ENCODE measurements at places on chromosomes 3 and 15.

- H3K27ac ChIP-seq = no peak overlapping the region
- H3K27me3 ChIP-seq = no peaks in the 10 kb centered on the region
- no peak for DNase-seq
Observed at GRCh38 chr15:50819344-50819743, 53.8 kb upstream of the SPPL2A start.

DNA sequence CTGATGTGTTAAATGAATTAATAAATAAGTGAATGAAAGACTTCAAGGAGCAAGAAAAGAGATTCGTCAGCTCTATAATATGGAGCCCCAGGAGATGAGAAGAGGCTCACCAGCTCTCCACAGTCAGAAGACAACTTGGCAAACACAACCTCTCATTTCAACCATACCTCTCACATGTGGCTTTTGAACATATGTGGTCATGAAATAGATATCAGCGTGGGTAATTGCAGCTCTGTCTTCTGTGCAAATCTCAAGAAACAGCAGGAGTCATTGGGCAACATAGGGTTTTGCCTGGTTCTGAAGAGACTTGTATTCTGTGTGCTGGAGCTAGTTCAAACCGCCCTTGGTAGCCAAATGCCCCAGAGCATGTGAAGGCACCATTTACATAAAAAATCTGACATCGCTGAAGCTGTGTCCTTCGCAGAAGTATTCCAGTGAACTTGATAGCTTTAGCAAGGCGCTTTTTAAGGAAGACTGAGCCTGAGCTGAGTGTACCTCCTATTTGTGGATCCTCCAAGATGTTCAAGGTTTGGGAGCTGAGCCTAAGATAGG, 8.4 kb downstream of the CX3CR1 start:
- peaks cover 13% of the 10 kb centered on the region for H3K4me1 ChIP-seq
- H3K4me3 ChIP-seq = no peak overlapping the region
- no peaks in the 10 kb centered on the region for H3K36me3 ChIP-seq
- no peak overlapping the region for H3K27ac ChIP-seq
- H3K27me3 ChIP-seq = no peaks in the 10 kb centered on the region
- no peak for DNase-seq

DNA sequence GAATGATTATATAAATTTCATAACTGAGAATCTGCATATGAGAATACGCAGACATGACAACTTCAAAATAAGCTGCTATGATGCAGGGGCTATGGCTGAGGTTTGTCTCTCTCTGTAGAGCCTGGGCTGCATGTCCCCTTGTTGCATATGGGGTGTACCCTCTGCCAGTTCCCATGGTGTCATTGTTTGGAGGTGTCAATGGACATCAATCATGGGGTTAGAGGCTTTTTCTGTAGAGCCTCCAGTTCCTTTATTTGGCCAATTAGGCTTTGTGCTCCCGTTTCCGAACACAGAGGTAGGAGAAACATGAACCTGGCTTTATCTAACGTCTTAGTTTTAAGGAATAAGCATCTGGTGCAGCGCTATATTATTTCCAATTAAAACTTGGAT, 77.3 kb upstream of the RARB start:
- H3K27me3 ChIP-seq = no peaks in the 10 kb centered on the region
- no peaks in the 10 kb centered on the region for H3K36me3 ChIP-seq
- no peak for DNase-seq
- H3K27ac ChIP-seq = no peak overlapping the region
- no peaks in the 10 kb centered on the region for H3K4me1 ChIP-seq

DNA sequence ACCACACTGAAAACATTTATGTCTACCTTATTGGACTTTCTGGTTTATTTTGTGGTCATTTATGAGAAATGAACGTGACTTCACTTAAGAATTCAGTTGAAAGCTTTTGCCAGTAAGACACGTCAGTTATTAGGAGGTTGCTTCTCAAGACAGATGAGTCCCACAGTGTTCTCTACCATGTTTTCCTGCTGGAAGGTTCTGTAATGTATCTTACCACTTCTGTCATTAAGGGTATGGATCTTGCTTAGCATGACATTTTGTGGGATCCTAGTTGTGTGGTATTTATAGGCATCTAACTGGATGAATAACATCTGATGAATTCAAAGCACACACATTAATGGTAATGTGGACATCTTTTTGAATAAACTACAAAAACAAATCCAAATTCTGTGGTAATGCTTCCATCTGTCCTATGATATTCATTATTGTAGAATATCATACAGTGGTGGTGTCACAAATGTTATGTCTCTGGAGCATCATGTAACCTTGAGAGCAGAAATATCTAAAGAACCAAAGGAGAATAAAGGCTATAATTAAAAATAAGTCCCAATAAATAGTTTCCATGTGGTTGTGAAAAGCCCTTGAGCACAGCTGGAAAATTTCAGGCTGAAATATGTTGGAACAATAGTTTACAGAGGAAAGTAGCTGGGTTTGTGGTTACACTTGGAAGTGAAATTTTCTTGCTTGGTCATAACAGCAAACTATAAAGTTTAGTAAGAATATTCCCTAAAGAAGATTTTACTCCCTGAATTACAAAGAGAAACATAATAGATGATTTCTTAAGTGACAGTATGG, 61.5 kb downstream of the C3orf38 start:
- H3K4me1 ChIP-seq = no peaks in the 10 kb centered on the region
- H3K36me3 ChIP-seq = no peaks in the 10 kb centered on the region
- DNase-seq = no peak
- H3K4me3 ChIP-seq = no peak overlapping the region
- no peaks in the 10 kb centered on the region for H3K27me3 ChIP-seq
- no peak overlapping the region for H3K27ac ChIP-seq

- DNase-seq = no peak
- no peaks in the 10 kb centered on the region for H3K27me3 ChIP-seq
- H3K27ac ChIP-seq = peak overlapping the region; percentile 89
- H3K4me1 ChIP-seq = peaks cover 82% of the 10 kb centered on the region
Observed at GRCh38 chr15:60382773-60383674, 14.8 kb downstream of the ANXA2 start.

GRCh38 chr3:63508305-63508704, 144.2 kb upstream of the SNTN start:
- no peaks in the 10 kb centered on the region for H3K36me3 ChIP-seq
- no peak overlapping the region for H3K27ac ChIP-seq
- peak; percentile 35 for DNase-seq
- no peaks in the 10 kb centered on the region for H3K27me3 ChIP-seq

DNA sequence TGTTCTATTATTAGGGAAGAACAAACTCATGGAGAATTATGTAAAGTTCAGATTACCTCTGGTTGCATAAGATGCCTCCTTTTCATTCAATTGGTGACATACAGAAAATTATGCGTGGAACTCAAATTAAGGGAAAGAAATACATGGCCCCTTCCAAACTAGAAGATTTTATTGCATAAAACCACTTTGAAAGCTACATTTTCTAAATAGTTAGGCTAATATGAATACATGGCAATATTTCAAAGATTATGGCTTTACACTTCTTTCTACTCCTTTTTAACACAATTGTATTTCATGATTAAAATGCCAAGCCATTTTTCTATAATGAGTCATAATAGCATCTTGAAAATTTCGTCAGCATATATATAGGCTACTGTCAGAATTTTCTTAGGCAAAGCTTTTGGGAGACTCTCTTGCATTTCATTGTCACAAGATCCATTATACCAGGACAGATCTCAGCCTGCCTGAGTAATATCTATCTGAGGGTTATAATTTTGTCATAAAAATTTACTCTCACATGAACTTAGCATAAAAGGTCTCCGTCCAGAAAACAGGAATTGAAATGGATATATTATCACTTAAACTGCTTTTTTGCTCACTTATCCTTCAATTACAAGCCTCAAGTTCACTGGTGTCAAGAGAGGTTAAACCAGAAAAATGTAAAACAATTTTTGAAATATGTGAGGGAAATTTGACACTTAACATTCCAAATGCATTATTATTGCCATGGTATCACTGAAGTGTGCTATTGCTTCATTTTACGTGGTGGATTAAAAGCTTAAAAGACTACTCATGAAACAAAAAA, 37.1 kb downstream of the CPA3 start:
- no peak overlapping the region for H3K4me3 ChIP-seq
- no peak overlapping the region for H3K27ac ChIP-seq
- H3K27me3 ChIP-seq = no peaks in the 10 kb centered on the region
- no peaks in the 10 kb centered on the region for H3K36me3 ChIP-seq
- DNase-seq = no peak
- H3K4me1 ChIP-seq = no peaks in the 10 kb centered on the region

DNA sequence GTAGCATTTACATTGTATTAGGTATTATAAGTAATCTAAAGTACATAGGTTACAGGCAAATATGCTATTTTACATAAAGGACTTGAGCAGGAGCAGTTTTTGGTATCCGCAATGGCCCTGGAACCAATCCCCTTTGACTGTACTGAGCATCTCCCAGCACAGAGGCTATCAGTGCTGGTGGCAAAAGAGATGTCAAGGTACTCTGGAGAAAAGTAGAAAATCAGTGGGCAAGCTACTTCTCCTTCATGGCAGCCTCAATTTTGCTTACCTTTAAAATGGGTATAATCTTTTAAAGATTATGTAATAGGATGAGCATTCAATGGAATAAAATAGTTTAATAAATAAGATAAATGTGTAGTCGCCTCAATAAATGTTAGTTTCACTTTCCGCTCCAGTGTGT, 56.7 kb upstream of the LMCD1 start:
- no peaks in the 10 kb centered on the region for H3K36me3 ChIP-seq
- no peak overlapping the region for H3K27ac ChIP-seq
- no peak overlapping the region for H3K4me3 ChIP-seq
- H3K4me1 ChIP-seq = peaks cover 33% of the 10 kb centered on the region
- H3K27me3 ChIP-seq = no peaks in the 10 kb centered on the region
- DNase-seq = no peak

DNA sequence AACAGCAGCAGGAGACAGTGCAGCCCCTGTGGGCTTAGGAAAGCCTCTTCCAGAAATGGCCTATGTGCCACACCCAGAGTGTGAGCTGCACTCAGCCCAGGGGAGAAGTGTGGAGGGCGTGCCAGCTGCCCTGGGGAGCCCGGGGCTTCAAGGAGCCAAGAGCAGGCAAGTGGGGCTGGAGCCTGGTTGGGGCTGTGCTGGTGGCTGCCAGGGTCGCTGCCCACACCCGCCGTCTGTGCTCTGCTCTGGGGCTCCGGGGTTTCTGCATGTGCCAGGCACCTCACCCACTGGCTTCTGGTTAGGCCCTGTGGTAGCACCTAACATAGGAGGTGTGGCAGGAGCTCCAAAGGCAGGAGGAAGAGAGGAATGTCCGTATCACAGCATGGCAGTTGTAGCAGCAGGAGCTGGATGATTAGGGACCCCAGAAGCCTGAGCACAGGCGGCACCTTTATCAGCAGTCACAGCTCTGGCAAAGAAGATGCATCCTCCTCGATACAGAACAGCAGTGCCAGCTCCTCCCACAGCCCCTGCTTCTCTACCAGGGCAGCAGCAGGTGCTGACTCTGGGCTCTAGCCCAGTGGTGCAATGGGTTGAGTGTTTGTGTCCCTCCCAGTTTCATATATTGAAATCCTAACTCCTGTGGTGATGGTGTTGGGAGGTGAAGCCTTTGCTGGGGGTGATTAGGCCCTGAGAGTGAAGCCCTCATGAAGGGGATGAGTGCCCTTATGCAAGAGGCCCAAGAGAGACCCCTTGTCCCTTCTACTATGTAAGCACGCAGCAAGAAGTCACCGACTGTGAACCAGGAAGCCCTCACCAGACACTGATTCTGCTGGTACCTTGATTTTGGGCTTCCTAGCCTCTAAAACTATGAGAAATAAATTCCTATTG, 70.0 kb upstream of the KLF13 start:
- DNase-seq = no peak
- no peak overlapping the region for H3K4me3 ChIP-seq
- H3K27me3 ChIP-seq = no peaks in the 10 kb centered on the region
- H3K4me1 ChIP-seq = no peaks in the 10 kb centered on the region
- no peaks in the 10 kb centered on the region for H3K36me3 ChIP-seq
- no peak overlapping the region for H3K27ac ChIP-seq

DNA sequence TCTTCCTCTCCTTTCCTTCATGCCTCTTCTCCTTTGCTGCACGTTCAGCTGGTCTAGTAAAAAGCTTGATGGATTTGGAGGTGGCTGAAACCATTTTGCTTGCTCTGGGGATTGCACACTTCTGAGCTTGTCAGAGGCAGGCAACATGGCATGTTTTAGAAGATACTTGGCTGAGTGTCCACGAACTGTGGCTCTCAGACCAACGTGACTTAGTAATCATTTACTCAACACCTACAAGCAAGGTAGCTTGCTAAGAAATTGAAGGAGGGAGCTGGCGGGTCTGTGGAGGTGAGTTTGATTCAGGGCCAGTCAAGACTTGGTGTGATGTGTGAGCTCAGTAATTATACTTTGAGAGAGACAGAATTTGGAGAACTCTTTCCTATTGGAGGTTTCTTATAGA, 196.0 kb downstream of the LPP start:
- no peaks in the 10 kb centered on the region for H3K27me3 ChIP-seq
- H3K36me3 ChIP-seq = peaks cover 1% of the 10 kb centered on the region
- H3K4me1 ChIP-seq = peaks cover 38% of the 10 kb centered on the region

- H3K4me1 ChIP-seq = no peaks in the 10 kb centered on the region
- H3K27me3 ChIP-seq = no peaks in the 10 kb centered on the region
- no peak overlapping the region for H3K4me3 ChIP-seq
- no peak for DNase-seq
- peaks cover 8% of the 10 kb centered on the region for H3K36me3 ChIP-seq
- H3K27ac ChIP-seq = no peak overlapping the region
Observed at GRCh38 chr15:44570361-44570760, 33.4 kb downstream of the EIF3J start.

DNA sequence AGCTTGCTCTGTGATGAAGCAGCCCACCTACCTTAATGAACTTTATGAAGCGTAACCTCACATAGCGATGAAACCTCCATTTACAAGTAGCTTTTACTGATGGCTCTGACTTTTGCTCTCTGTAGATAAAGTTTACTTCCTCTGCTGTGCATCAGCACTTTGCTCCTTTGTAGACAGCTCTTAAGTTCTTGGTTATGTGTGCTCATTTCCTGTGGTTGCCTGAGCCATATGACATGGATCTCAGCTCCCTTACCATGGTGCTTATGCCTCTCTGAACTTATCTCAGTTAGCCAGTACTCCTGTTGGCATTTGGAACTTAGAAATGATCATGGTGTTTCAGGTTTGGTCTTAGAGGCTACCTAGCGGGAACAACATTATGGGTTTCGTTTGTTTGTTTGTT, 7.8 kb downstream of the MFSD1 start:
- no peaks in the 10 kb centered on the region for H3K36me3 ChIP-seq
- no peak overlapping the region for H3K4me3 ChIP-seq
- DNase-seq = no peak
- H3K27me3 ChIP-seq = no peaks in the 10 kb centered on the region

GRCh38 chr3:173395412-173396181, 1.9 kb upstream of the NLGN1 start:
- peaks cover 7% of the 10 kb centered on the region for H3K4me1 ChIP-seq
- H3K27me3 ChIP-seq = peaks cover 2% of the 10 kb centered on the region
- DNase-seq = peak; percentile 61

DNA sequence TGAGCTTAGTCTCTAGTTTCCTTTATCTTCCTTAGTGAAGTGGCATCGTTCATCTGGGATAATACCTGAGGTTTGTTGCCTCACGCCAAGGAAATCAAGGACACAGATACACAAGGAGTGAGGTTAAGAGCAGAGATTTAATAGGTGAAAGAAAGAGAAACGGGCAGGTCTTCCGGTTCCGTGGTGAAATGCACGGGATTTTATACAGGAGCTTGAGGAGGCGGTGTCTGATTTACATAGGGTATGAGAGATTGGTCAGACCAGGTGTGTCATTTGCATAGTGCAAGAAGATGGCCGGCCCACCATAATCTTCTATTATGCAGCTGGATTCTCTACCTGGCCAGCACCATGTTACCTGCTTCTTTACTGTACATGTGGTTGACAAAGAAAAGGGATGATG, 17.2 kb downstream of the ARRDC4 start:
- peak; percentile 13 for DNase-seq
- no peaks in the 10 kb centered on the region for H3K27me3 ChIP-seq
- peaks cover 24% of the 10 kb centered on the region for H3K4me1 ChIP-seq
- no peaks in the 10 kb centered on the region for H3K36me3 ChIP-seq
- H3K4me3 ChIP-seq = no peak overlapping the region
- no peak overlapping the region for H3K27ac ChIP-seq
